Stimulated activated CD4-positive, alpha-beta T cell treated with anti-CD3 and anti-CD28 coated beads, TNF-alpha, amount 100 ng/mL, for 1 hour (primary cell): ENCODE measurements at places on chromosomes 16 and 17.

DNA sequence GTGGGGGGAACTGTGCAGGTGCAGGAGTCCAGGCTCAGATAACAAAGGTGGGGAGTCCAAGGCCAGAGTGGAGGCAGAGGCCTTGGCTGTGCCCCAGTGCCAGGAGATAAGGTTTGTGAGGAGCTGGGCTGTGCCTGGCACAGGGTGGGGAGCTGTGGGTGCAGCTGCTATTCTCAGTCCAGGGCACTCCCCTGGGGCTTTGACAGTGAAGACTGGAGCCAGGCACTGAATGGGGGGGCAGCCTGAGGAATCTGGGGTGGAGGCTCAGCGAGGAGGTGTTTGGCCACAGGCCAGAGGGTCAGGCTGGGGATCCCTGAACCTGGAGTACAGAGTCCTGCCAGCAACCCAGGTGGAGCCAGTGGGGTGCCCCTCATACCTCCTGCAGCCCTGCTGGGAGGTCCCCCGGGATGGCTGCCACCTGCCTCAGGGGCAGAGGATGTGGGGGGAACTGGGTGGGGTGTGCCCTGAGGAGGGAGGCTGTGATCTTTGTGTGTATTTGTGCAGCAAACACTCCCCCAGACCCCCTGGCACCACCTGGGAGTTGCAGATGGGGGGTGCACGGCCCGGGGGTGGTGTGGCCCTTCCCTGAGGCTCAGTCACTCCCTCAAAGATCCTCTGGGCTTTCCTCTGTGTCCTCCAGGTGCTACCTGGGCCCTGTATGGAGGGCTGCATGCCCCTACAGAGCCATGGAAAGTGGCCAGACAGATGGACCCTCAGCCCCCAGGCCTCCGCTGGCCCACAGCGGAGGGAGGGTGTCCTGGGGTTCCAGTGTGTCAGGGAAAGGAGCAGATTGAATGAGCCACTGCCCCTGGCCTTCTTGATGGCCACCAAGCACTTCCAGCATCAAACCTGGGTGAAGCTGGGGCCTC, 44.5 kb upstream of the SMPD3 start:
- DNase-seq = no peak

GRCh38 chr17:38742411-38743308, 5.5 kb downstream of the PCGF2 start:
- DNase-seq = no peak

DNA sequence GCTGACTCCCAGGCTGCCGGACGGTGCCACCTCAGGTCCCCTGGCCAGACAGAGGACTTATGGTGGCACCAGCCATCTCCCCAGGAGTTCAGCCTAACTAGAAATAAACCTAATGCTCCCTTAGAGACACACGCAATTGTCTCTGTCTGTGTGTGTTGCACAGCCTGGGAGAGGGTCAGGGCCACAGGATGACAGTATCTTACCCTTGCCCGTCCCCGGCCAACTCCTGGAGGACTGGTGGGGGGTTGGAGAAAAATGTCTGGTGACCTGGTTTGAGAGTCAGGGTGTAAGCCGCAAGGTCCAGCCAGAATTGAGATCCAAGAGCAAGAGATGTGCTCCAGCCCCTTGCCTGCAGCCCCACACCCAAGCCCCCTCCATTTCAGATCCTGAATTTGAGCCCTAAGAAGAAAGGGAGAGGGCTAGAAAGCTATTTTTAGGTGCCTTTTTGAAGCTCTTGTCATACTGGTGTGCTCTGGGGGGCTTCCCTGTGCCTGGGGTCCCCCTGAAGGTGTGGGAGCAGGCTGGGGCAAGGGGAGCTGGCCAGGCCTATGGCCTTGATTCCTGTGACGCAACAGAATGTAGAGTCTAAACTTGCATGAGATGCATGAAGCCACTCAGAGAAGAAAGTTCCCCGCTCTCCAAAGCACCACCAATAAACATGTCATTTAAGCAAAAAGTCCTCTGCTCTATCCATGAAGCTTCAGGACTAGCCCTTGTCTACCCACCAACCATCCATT, 12.9 kb downstream of the ZNF319 start:
- no peak for DNase-seq

- no peak for DNase-seq
These were observed 5.8 kb upstream of the RARA start for GRCh38 chr17:40303009-40303657.

DNA sequence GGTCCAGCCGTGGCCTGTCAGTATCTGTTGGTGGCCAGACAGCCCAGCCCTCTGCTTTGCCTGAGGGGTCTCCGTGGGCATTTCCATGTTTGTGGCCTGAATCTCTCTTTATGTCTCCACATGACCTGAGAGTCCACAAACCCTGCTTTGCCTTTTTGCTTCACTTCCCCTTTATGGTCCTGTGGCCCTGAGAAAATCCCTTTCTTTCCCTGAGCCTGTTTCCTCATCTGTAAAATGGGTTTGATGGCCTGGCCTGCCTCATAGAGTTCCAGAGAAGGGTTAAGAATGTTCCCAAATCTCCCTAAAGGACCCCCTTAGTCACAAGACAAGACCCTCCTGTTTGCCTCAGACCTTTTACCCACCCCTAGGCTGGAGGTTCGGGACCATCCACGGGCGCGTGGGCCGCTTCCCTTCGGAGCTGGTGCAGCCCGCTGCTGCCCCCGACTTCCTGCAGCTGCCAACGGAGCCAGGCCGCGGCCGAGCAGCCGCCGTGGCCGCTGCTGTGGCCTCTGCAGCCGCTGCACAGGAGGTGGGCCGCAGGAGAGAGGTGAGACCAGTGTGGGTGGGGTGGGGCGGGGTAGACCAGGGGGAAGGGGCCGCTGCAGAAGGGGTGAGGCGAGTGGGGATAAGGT, 26.2 kb upstream of the ALKBH5 start:
- no peak for DNase-seq

DNA sequence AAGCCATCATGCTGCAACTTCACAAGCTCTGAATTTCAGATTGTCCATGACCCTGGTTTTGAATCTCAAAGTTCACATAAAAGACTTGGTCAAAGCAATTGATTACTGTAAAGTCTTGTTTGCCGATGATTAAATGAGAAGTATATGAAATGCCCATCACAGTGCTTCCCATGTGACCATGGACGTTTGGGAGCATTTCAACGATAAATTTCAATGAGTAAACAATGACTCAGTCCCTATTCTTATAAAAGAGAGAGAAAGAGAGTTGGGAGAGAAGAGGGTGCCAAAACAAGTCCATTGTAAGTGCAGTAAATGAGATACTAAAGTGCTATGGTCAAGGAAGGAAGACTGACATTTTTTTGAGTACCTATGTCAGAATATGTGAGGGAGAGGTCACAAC, 276.9 kb downstream of the SOX9 start:
- no peak for DNase-seq

DNA sequence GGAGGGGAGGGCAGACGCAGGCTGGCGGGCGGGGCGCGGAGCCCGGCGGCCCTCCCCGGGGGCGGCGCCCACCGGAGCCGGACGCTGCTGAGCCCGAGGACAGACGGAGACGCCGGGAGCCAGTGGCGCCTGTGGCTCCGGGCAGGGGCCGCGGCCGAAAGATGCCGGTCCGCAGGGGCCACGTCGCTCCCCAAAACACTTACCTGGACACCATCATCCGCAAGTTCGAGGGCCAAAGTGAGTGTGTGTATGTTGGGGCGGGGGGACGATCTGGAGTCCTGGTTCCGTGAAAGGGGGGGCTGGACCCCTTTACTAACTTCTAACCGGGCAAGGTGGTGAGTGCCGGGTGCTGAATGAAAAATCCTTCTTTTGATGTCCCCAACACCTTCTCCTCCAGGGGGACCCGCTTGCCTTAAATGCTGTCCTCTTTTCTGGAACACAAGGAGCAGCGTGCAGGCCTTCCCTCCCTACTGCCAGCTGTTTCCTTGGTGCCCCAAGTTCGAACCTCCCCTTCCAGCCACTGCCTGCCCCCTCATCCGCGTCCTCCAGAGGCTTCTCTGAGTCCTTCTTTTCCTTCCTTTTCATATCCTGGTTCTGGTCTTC, at the start of gene KCNH6:
Gene KCNH6, plus strand, starts transcription at position 106 of the 603 bp plus-strand sequence. Its CDS starts 56 bp downstream, at position 162.
- DNase-seq = no peak

DNA sequence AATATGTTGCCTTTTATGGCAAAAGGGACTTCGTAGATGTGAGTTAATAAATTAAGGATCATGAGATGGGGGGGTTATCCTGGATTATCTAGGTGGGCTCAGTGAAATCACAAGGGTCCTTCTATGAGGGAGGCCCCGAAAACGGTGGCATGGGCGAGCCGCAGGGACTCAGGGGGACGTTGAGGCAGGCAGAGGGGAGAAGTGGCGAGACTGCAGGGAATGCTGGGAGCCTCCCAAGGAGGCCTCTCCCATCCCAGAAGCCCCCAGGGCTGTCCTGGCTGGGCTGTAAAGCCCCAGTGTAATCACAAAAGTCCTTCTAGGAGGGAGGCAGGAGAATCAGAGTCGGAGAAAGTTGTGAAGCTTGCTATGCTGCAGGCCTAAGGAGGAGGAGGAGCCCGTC, 35.0 kb downstream of the ITGAE start:
- no peak for DNase-seq

GRCh38 chr17:47727704-47728036, 5.4 kb upstream of the TBX21 start:
- no peak for DNase-seq

DNA sequence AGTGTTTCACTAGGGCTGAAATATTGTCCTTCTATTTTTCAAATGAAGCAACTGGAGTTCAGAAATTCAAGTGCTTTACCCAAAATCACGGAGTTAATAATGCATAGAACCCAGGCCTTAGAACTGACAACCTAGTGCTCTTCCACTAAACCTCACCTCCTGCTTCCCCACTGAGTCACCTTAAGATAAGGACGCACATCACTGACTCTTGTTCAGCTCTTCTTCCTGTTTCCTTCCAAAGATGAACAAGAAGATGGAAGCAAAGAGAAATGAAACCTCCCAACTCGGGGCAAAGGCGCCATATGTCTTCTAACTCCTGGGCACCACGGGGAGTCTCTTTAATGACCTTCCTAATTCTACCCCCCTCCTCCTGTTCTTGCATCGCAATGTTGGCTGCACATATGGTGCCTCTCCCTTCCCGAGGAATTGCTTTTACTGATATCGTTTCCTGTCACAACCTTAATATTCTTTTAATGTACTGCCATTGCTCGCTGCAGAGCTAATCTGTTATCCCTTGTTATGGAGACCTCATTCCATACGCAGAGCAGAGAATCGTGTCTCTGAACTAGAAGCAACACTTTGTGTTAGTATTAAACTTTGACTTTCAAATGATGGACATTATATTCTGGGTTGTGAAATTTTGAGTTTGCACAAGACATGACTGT, 591.4 kb downstream of the TMEM114 start:
- no peak for DNase-seq

DNA sequence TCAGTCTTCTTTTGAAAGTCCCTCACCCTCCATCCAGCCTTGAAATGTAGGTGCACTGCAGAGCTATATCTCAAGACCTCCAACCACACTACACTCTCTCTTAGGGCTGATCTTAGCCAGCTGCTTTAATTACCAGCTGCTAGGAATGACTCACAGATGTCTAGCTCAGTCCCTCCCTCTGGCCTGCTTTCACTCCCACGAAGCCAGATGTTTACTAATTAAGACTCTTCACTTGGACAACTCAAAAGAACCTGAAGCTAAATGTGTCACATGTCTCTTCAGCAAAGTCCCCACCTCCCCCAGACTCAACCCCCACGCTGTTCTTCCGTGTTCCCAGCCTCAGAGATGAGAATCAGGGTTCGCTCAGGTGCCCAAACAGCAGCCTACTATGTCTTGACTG, 2.6 kb downstream of the GTF3C1 start:
- DNase-seq = no peak

DNA sequence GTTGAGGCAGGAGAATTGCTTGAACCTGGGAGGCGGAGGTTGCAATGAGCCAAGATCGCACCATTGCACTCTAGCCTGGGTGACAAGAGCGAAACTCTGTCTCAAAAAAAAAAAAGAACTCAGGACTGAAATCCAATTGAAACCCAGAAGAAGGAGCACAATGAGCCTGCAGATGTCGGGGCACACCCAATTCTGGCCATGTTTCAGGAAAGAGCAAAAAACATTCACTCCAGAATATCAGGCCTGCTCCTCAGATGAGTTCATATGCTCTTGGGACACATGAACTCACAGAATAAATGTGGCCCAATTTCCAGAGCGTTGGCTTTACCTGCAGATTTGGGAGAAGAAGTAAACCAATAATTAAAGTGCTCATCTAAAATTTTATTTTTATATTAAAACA, 3.0 kb upstream of the CMTM2 start:
- no peak for DNase-seq

DNA sequence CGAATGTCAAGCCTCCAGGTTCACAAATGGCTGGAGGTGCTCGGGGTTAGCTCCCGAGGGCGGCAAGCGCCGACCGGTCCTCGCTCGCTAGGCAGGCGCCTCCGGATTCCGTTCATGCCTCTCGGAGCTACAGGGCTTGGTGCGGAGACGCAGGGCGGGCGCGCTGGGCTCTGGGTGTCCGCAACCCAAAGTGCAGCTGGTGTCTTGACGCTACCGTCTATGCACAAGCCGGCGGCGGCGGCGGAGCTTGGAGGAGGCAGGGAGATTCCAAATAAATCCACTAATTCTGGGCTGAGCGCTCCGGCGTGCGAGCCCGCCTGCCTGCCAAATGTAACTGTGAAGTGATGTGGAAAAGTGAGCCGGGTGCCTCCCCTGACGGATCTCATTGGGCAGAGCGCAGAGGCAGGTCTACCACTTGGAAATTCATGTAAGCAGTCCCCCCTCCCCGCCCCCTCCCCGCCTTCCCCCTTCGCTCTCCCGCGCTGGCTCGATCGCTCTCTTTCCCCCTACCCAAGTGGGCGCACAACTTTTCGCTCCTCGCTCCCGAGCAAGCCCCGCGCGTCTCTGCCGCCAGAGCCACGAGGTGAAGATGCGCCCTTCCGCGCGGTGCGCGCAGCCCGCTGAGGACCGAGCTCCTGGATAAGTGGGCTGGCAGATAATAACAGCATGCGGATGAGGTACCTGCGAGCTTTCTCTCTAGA, at the start of gene CDH8:
Gene CDH8, minus strand, starts transcription at position 338 of the 701 bp plus-strand sequence. CDS start 15,035 bp downstream, outside the sequence.
- DNase-seq = no peak

DNA sequence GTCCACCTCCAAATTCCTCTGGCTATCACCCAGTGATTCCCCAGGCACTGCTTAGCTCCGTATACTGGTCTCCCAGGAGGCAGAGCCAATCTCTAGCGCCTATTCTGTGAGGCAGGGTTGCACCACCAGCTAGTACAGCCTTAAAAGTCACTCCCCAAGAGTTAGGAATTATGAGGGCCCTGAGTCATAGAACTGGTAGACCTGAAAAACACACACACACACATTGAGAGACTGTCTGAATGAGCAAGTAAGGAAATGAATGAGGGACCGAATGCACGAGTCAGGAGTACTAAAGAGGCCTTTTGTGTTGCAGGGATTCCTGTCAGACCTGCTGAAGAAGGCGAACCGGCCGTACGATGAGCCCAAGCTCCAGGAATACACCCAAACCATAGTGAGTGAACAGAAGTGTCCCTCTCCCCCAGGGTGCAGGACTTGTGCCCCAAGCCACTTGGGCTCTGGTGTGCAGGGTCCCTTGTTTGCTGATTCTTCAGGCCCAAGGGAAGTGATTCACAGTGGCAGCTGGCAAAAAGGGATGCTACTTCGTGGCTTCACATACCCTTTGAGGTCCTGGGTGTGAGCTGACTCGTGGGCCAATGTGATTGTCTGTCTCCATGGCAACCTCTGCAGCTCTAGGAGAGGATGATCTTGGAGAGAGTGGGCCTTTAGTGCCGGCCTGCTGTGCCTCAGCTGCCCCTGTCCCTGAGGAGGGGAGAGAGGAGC, 24.7 kb downstream of the CALB2 start:
- DNase-seq = no peak
